SIG-M5 (cell line): ENCODE measurements at places on chromosomes 3 and 15.

DNA sequence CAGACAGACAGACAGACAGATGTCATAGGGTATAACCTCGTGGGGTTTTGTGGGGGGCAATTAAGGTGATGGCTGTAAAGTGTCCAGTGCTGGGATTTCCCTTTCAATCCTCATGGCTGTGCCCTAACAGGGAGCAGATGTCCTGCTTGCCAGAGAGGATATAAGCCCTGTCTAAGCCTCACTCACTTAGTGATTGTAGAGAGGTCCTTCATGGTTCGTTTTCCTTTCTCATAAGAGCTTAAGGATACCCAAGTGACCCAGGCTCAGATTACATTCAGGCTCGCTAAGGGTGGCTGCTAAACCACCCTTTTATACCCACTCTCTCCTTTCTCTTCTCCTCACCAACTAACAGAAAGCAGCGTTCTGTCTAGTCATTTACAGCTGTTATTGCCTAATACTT, 19.2 kb downstream of the LYSMD2 start:
- DNase-seq = no peak

GRCh38 chr15:80780416-80781221, 1.4 kb downstream of the CEMIP start:
- DNase-seq = no peak

- no peak for DNase-seq
Measured at GRCh38 chr3:149085828-149086231, 503 bp downstream of the HLTF start.

- DNase-seq = no peak
Measured at GRCh38 chr15:89533861-89534544, 37.6 kb upstream of the RHCG start.
